ENCODE measurements at places on chromosomes 4 and X.

DNA sequence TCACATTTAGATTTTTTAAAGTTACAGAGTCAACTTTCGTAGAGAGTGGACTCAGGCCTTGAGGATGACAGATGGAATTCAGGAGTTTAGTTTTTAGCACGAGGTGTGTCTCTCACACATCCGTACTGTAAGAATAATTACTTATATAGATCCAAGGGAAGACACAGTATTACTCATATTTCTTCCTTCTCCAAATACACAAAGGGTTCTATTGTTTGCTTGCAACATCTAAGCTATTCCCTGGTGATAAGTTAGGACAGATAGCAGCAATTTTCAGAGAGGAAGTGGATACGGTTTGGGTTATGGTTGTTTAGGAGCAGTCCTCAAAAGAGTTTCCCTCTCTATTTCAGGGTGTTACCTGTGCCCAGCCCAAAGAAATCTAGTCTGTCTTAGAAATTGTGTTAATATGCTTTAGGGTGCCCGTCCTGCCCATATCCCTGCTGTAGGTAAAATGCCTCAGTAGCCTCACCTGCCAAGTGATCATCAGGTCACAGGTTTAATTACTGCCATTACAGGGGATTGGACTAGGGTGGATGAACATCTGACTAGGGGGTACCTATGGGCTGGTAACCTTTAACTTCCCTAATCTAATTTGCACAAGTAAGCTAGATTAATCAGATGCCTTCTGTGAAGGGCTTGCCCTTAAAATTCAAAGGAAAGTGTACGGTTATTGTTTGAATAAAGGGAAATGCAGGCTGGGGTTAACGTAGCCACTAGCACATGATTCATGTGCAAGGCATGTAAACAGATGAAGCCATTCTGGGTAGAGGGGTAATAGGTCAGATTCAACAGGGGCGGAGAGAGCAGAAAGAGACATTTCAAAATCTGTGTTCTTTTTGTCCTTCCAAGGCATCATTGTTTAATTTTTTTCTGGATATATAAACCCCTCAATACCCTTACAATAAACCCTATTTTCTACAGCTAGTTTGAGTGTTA, 8.7 kb upstream of the PPP3CA start:
- no peak for DNase-seq

GRCh38 chr4:85866508-85866907, 391.6 kb downstream of the ARHGAP24 start:
- DNase-seq, result no peak

DNA sequence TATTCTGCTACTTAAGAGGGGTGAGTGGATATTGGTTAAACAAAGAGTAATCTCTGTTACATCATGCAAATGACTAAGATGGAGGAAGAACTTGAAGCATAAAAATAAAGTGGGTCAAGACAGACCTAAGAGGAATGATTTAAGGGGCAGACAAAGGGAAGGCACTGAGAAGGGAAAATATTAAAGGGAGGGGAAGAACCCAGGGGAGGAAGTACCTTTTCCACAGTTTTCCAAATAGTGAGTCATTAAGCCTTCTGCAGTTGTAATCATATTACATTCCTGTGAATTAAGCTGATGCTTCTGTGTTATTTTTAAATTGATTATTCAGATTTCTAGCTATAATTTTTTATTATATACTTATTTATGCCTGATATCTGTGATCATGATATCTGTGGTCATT, 253.3 kb downstream of the CENPC start:
- DNase-seq, result no peak

DNA sequence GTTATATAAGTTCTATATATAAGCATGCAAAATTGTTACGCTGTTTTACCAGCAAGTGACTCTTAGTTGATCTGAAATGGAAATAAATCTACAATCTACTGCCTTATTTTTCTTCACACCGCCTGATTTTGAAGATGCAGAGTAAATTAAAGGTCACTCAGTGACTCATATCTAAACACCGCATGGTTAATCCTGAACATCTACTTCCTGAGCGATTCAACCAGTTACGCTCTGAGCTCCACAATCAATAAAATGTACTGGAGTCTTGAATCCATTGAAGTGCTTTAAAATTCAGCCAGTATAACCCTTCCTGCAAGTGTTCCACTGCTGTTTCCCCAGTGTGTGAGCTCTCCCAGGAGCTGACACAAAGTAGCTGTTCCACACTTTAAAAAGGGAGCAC, 192.8 kb downstream of the SLC7A11 start:
- no peak for DNase-seq

DNA sequence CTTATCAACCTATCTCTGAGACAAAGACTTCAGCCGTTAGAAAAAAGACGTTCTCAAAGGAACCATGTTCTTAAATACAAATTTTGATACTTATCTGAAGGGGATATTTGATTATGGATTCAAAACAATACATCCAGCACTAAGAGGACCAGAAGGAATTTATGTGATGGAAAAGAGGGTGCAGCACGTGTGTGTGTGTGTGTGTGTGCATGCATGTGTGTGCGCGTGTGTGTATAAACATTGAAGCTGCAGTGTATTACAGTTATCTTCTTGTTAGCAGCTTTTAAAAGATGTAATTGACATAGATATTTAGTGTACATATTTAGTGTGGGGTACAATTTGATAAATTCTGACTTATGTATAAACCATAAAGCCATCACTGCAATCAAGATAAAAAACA, 44.9 kb downstream of the ANK2 start:
- DNase-seq, result no peak

DNA sequence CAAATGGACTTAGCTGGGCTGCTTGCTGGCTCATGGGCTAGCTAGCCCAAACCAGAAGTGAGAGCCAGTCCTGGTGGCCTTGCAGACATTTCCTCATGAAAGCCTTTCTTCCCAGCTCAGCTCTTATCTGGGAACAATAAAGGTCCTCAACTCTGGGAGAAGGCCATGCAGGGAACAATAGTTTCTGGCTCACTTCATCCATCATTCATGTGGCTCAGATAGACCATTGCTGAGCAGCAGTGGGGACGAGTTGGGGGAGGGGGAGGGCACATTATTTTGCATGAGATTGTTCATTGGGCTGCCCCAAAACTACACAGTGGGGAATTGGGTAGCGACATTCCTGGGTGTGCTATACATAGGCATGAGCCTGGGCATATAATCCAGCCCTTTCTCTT, 47.6 kb downstream of the NHSL2 start:
- no peak for DNase-seq

GRCh38 chr4:39976945-39977488, 694 bp downstream of the PDS5A start:
- DNase-seq, result peak; percentile 49

GRCh38 chr4:96170198-96170597, 330.3 kb downstream of the PDHA2 start:
- no peak for DNase-seq

DNA sequence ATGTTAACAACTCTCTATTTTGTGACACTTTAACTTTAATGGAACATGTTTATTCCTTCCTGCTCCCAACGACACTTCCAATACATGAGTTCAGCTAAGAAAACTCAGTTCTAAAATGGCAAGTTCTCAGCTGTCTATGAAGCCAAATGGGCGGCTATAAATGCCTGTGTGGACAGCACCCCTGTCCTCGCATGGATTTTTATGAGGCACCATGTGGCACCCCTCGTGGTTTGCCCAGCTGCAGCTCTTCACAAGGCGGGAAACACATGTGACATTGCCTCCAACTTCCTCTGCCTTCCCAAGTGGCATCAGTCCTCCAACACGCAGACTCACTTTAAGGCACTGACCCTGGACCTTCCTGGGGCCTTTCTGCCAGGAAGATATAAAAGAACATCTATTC, 48.0 kb downstream of the SH3RF1 start:
- no peak for DNase-seq

- DNase-seq, result no peak
Measured at GRCh38 chr4:18749391-18749790, 727.8 kb upstream of the LCORL start.

GRCh38 chrX:146994163-146994562, 179.6 kb upstream of the CXorf51A start:
- no peak for DNase-seq

DNA sequence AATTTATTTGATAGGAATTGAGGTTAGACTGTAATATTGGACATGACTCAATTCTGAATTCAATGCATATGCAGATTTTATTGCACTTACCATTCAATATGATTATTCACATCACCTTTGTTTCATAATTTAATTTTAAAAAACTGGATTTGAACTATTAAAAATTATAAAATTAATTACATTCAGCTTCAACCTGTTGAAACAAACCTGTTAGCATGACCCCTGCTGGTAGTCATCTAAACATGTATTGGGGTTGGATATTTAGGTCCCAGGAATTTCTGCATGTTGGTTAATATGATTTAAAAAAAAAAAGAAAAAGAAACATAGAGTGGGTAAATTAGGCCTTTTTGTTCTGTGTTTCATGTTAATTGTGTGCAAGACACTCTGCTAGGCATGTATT, 85.9 kb downstream of the ARSJ start:
- DNase-seq, result no peak

DNA sequence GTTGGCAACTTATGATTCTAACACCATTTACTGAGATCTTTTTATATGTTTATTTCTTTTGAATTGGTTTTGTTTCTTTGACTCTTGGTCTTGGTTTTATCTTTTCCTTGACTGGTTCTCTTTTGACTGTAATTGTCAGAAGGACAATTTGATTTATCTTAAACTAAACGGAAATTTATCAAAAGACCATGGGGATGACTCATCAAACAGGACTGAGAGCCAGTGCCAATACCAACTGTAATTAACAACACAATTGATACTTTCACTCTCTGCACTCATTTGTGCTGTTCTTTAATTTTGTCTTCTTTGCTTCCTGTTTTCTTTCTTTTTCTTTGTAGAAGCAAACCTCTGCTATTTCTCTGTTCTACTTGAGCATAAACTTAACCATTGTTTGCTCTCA, 776.8 kb downstream of the CCSER1 start:
- no peak for DNase-seq

DNA sequence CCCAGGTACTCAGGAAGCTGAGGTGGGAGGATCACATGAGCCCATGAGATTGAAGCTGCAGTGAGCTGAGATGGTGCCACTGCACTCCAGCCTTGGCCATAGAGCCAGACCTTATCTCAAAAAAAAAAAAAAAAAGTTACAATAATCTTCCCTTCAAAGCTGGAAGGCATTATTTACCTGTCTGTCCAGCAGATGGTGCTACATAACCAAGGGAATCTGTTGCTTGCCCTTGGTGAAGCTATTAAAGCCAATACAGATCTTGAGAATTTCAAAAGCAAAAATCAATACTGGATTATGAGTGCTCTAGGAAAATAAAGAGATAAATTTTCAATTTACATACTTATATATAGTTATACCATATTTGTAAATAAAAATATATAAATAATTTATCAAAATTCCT, 25.9 kb downstream of the PKD2 start:
- DNase-seq, result no peak

DNA sequence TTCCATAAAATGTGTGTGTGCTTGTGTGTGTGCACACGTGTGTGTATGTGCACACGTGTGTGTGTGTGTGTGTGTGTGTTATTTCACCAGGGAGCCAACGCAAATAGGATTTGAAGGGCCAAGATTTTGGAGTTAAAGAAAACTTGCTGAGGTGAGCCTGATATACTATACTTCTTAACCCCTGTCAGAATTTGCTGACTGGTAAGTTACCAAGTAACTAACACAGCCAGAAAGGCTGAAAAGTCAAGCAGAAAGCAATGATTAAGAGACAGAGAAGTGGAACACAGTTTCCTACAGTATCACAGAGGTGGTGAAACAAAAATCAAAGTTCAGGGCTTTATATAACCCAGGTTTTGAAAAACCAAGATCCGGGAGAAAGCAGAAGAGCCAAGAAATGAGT, 47.6 kb downstream of the GABRA3 start:
- no peak for DNase-seq

GRCh38 chr4:128950796-128951195, 141.3 kb downstream of the JADE1 start:
- no peak for DNase-seq

DNA sequence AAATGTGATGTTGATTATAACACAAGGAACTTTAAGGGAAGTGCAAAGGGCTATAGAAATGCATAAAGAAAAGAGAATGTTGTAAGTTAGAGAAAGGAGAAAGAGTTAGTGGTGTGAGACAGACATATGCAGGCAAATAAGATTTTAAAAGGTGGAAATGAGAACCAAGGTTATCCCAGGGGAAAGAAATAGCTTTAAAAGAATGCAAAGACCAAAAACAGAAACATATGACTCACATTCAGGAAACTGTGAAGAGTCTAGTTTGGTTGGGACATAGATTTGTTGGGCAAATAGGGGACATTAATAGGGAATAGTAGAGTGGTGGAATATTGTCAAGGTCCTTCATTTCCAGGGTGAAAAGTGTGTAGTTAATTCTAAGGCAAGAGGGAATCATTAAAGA, 52.4 kb downstream of the MAPK10 start:
- DNase-seq, result no peak

- no peak for DNase-seq
Measured at GRCh38 chr4:86961116-86961515, 26.3 kb downstream of the AFF1 start.

GRCh38 chrX:65587616-65588526, 53.3 kb upstream of the LAS1L start:
- no peak for DNase-seq

GRCh38 chr4:144547678-144548298, 98.2 kb upstream of the HHIP start:
- no peak for DNase-seq

- DNase-seq, result no peak
Measured at GRCh38 chr4:37666625-37667071, 19.5 kb downstream of the RELL1 start.

GRCh38 chr4:94011190-94011589, 182.6 kb downstream of the ATOH1 start:
- no peak for DNase-seq

- no peak for DNase-seq
Measured at GRCh38 chrX:137667776-137668175, 101.8 kb downstream of the ZIC3 start.

- no peak for DNase-seq
Measured at GRCh38 chr4:117135634-117136354, 50.4 kb upstream of the TRAM1L1 start.

DNA sequence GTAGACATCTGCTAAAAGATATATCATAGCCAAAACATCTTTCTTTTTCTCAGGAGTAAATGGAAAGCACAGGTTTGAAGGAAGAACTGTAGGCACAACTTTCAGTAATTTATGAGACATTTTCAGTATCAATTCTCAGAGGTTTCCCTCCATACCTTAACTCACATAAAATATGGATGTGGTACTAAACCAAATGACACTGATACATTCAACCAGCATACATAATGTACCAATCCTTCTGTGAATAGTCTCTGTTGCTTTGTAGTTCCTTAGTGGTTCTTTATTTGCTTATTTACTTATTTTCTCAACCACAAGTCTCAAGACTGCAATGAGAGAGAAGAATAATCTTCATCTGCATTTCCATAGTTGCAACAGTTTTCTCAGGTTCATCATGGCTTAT, 96.1 kb downstream of the ARHGAP24 start:
- DNase-seq, result no peak

DNA sequence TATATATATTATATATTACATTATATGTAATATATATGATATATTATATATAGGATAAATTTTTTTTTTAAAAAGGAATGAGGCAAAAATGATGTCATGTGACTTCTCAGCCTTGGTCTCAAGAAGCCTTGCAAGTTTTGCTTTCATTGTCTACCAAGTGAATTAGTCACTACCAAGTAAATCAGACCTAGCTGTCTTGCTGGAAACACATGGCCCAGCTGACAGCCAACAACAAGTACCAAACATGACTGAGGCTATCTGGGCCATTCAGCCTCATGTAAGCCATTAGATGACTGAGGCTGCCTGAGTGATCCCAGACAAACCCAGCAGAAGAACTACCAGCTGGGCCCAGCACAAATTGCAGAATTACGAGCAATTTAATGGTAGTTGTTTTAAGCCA, 44.9 kb downstream of the HAND2 start:
- no peak for DNase-seq
